ENCODE measurements at places on chromosomes 11 and 22.

GRCh38 chr11:112292785-112293407 lies 32.2 kb upstream of the PLET1 start:
- DNase-seq = no peak

DNA sequence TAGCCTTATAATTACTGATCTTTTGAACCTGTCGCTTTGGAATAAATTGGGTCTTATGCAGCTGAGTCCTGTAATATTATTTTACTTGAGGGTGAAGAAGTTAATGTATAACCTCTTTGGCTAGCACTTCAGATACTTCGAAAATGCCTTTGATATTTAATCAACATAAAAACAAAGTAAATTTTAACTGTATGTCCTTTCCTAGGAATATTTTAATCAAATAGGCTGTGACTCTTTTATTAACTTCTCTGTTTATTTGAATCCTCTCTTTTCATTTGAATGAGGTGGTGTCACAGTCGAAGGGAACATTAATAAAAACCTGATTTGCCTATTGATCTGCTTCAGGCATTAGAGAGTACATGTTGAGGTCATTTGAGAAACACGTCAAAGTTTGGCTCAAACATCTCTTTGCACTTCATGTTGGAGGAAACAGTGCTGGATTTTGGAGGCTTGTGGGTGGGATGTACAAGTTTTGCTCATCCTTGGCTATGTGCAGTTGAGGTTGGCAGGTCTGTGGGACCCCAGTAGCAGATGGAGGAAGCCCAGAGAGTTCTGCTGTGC lies 143.6 kb downstream of the NCAM1 start:
- DNase-seq = no peak

DNA sequence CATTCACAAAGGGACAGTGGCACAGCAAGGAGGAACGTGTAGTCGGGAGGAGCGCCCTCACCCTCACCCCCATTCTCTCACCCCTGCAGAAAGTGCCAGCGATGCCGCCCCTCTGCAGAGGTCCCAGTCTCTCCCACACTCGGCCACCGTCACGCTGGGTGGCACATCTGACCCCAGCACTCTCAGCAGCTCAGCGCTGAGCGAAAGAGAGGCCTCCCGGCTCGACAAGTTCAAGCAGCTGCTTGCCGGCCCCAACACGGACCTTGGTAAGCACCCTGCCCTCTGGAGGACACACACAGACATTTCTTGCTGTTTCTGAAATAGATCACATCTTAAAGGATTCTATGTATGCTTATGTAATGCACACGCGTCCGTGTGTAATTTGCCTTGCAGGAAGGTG lies 34.9 kb downstream of the TBC1D22A start:
- no peak for DNase-seq

DNA sequence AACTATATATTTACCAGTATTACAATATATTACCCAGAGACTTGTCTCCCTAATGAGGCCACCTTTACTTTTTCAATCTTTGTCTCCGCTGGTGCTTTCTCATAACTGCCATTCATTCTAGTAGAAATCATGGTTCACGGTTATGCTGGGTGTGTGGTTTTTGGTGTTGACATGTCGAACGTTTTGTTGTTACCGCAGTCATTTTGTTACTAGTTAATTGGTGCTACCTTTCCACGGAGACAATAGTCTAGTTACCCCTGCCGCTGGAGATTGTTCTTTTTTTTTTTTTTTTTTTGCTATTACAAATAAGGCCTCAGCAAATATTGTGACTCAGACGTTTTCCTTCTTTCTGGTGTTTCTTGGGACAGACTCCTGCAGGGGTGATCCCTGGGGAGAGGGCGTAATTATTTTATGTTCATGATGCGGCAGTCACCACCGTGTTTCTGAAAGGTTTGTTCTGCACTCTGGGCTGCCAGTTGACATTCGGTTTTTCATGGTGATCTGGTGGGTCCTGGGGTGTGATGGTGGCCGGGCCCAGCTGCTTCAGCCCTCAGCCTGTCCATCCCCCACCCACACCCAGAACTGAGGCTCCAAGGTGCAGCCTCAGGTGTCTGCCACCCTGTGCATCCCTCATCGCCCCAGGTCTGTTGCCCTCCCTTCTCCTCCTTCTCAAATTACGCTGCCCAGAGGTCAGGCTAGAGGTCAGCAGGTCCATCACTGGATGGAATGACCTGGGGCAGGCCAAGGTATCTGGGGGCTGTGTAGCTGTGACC lies 28.6 kb downstream of the LRP5 start:
- no peak for DNase-seq

GRCh38 chr11:36008584-36008983 lies 64.7 kb downstream of the LDLRAD3 start:
- no peak for DNase-seq

GRCh38 chr11:42490506-42490905 lies 821.3 kb upstream of the API5 start:
- no peak for DNase-seq

DNA sequence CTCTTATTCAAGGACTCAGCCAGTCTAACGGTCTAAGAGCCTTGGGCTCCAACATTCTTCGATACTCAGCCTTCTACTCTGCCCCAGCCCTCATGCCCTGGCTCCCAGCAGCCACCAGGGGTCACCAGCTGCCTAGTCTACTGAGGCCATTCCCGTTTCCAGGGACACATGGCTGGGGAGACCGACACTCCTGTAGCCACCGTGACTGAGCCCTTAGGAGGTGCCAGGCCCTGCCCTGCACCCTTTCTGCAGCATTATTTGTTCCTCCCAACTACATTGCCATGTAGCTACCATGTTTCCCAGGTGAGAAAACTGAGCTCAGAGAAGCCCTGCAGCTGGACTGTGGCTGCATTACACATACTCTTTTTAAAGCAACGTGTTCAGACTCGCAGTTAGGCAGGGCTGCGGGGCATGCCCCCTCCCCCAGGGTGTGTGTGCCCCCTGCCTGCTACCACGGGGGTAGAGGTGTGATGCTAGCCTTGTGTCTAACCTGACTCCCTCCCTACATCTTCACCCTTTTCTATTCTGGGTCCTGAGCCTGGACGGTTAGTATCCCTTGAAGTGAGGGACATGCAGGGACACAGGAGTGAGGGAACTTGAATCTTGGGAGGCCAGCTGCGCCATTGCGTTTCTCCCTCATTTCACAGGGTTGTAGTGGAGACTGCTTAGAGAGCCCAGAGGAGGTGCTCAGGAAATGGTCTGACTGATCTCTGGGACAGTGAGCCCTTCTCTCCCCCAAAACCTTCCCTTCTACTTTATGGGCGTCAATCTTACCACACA lies 17.5 kb downstream of the ATG16L2 start:
- DNase-seq = peak; percentile 87

DNA sequence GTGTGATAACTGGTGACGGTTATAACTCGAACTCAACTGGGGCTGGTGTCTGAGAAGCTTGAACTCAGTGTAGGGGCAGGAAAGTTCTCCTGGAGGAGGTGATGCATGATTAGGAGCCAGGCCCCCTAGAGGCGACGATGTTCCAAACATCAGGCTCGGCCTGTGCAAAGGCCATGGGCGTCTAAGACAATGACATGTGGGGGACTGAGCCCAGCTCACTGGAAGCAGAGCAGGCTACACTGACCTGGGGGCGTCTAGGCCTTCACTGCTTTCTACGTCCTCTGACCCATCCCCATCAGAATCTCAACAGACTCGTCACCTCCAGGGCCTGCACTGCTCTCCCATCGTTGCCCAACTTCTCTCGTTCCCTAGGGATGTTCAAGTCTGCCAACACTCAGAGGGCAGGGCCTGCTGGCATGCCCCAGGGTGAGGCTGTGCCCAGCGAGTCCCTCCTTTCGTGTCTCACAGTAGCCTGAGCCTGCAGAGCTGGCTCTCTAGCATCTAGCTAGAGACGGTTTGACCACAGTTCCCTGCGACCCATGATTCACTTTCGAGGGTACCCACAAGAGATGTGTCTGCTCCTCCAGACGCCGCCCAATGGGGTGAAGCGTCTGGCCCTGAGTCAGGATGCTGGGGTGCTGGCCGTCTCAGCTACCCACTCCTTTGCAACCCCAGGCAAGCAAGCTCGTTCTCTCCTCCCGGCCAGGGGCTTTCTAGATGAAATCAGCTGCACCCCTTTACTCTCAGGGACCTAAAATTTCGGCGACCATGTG lies 1.1 kb upstream of the ATG16L2 start:
- DNase-seq = peak; percentile 77

DNA sequence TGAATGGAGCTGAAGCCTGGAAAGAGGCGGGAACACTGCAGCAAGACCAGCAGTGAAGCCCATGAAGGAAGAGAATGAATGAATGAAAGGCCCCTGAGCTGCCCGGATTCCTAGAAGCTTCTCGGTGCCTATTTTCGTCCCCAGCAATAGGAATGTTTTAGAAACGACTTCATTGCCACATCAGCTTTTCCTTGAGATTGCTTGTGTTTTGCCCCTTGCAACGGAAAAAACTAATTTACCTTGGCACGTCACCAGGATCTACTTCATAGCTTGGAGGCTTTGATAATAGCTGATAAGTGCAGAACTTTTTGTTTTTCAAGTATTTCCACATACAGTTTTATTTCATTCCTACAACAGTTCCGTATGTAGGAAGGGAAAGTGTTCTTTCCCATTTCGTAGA lies 248.9 kb upstream of the NARS2 start:
- no peak for DNase-seq
